NCI-H345 (cell line): ENCODE measurements at places on chromosomes 6 and 20.

DNA sequence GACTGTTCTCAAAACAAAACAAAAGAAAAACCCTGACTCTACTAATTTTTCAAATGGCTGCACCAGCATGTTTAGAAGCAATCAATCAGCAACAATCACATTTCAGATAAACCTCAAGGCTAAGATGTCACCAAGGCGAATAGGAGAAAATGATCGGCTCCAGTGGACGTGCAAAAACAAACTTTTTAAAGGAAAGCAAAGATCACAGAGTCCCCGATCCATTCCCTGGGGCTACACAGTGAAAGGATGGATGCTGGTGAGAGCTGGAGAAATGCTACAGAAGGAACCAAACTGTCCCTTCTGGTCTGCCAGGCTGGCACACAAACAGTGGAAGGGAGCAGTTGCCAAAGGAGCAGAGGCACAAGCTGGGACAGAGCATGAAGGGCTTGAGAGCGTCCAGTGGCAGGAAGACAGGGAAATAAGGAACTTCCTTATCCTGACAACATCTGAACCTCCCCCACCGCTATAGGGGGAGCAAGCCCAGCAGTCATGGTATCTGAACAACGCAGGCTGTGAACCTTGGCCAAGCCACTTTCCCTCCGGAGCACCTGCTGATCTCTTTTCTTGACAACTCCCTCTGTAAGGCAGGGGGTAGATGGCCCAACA, 73.7 kb upstream of the HIVEP1 start:
- no peak for DNase-seq

- no peak for DNase-seq
These were observed 101.1 kb downstream of the SMLR1 start for GRCh38 chr6:130928158-130928912.

GRCh38 chr6:25229671-25230321, 49.4 kb upstream of the CARMIL1 start:
- no peak for DNase-seq

GRCh38 chr6:161091972-161092701, 100.6 kb downstream of the MAP3K4 start:
- DNase-seq: no peak

DNA sequence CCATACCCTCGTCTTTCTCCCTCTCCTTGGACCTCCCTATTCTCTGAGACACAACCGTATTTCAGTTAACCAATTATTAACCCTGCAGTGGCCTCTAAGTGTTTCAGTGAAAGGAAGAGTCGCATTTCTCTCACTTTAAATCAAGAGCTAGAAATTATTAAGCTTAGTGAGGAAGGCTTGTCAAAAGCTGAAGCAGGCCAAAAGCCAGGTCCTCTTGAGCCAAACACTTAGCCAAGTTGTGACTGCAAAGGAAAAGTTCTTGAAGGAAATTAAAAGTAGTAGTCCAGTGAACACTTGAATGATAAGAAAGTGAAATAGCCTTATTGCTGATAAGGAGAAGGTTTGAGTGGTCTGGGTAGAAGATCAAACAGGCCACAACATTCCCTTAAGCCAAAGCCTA, 58.3 kb downstream of the SNX9 start:
- DNase-seq: no peak
